Cortex of kidney (tissue), 1 donor: ENCODE measurements at places on chromosomes 12 and 14.

- DNase-seq: no peak
Observed at GRCh38 chr14:79947440-79948054, 263.8 kb downstream of the DIO2 start.

GRCh38 chr12:105369014-105369413 lies 38.5 kb downstream of the C12orf75 start:
- DNase-seq: no peak

DNA sequence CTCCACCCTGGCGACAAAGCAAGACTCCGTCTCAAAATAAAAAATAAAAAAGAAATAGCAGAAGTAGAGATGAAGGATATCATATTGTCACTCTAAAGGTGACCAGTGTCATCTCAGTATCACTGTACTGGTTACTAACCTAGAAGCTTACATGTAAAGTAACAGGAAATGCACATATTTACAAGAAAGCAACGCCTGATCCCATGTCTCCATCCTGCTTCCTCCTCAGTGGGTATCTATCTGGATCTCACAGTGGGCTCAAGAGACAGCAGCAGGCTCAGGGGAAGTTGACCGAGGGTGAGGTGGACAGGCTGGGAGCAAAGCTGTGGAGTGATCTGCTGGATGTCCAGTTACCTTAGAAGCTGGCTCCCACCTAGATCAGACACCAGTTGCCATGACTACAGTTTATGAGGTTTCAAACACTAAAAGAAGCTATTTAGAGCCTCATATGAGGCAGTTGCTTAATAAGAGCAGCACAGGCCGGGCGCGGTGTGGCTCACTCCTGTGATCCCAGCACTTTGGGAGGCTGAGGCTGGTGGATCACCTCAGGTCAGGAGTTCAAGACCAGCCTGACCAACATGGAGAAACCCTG lies 10.5 kb downstream of the MTRFR start:
- no peak for DNase-seq

DNA sequence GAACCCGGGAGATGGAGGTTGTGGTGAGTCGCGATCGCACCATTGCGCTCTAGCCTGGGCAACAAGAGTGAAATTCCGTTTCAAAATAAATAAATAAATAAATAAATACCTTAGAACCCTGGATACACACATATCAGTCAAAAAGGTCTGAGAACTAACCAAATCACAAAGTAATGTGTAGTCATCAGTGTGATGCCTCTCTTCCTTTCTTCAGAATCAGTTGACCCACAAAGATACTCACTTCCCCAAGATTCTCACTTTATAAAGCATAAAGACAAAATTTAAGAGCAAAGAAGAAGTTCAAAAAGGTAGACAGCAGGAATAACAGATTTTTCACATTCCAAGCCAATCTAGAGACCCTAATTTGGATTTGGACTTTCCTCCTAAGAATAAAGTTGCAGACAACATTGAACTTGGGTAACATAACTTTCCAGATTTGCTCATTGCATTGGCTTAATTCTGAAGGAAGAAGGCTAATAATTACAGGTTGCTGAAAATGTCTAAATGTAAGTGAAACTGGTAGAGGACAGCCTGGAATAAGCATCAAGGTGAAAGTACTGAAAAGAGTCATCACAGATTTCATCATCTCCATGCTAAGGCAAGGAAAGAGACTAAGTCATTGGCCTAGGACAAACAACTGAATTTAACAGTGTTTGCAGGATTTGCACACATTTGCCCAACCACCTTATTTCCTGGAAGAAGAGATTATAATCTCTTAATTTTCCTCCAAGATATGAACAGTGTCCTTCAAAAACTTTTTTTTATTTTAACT lies 17.4 kb downstream of the TMED10 start:
- DNase-seq: no peak

- no peak for DNase-seq
Observed at GRCh38 chr12:110932046-110932445, 11.7 kb upstream of the MYL2 start.

- DNase-seq: no peak
Observed at GRCh38 chr12:20257311-20257710, 111.0 kb upstream of the PDE3A start.

GRCh38 chr12:124861492-124861891 lies 2.2 kb downstream of the SCARB1 start:
- no peak for DNase-seq

GRCh38 chr14:68811171-68811570 lies 18.3 kb upstream of the ZFP36L1 start:
- no peak for DNase-seq

DNA sequence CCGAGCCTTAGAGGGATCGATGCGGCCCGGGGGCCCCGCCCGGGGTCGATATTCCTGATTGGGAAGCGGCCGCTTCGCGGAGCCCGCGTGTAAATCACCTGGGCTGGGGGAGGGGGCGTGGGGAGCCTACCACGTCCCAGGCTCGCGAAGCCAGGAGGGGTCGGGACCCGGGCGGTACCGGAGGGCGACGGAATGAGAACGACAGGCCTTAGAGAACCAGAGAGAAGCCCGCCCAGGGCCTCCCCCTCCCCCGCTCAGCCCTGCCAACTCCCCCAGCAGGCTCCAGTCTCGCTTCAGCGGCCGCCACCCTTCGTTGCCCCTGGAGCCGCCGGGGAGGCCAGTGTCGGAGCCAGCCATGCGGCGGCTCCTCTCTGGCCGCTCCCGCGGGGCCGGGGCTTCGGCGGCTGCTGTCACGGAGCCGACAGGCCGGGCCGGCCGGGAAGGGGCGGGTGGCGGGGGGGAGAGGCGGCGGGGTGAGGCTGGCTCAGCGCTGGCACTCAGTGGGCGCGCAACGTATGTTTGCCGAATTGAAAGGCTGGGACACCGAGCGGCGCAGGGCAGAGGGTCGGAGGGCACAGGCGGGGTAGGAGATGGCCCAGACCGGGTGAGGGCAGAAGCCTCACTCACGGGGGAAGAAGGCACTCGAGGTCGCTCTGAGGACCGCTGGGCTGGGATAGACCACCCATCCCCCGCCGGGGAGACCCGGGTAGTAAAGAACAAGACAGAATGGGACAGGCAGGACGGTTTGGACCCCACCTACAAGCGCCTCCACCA lies 1.4 kb upstream of the DNAJC22 start:
- no peak for DNase-seq

DNA sequence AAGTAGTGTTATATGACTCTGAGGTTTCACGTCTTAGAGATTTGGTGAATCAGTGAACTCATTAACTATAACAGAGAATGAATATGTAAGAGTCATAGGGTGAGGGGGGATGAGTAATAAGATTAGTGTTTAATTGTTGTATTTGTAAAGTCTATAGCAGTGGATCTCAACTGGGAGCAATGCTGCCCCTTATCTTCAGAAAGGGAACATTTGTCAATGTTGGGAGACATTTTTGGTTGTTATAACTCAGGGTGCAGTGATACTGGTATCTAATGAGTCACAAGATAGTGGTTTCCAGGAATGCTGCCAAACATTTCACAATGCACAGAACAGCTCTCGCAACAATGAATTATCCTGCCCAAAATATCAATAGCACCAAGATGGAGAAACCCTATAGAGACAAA lies 1193.7 kb downstream of the GALC start:
- DNase-seq: no peak

DNA sequence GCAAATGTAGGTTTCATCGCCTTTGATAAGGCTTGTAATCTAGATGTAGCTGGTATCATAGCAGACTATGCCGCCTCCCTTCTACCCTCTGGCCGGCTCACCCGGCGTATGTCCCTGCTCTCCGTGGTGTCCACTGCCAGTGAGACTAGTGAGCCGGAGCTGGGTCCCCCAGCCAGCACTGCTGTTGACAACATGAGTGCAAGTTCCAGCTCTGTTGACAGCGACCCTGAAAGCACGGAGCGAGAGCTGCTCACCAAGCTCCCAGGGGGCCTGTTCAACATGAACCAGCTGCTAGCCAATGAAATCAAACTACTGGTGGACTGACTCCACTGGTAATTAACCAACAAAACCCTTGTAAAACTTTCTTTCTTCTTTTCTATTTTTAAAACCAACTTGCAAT lies 49.0 kb upstream of the A2ML1 start:
- DNase-seq: no peak

- no peak for DNase-seq
Observed at GRCh38 chr12:51428256-51428655, 3.6 kb downstream of the SLC4A8 start.

GRCh38 chr14:70771781-70772212 lies 37.5 kb downstream of the MAP3K9 start:
- no peak for DNase-seq

DNA sequence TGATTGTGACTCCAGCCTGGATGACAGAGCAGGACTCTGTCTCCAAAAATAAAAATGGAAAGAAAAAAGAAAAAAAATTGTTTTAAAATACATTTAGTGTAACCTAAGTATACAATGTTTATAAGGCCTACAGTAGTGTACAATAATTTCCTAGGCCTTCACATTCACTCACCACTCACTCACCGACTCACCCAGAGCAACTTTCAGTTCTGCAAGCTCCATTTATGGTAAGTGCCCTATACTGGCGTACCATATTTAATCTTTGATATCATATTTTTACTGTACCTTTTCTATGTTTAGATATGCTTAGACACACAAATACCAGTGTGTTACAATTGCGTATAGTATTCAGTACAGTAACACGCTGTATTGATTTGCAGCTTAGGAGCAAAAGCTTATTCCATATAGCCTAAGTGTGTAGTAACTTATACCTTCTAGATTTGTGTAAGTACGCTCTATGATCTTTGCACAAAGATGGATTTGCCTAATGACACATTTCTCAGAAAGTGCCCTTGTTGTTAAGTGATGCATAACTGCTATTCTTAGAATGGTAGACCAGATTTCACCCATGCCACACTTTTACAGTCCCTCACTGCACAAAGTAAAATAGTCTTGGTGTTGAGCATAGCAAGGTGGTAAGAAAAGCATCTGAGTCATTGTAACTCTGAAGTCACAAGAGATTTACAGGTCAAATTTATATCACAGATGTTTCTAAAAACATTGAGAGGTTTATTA lies 151.9 kb downstream of the LRRK2 start:
- DNase-seq: no peak

DNA sequence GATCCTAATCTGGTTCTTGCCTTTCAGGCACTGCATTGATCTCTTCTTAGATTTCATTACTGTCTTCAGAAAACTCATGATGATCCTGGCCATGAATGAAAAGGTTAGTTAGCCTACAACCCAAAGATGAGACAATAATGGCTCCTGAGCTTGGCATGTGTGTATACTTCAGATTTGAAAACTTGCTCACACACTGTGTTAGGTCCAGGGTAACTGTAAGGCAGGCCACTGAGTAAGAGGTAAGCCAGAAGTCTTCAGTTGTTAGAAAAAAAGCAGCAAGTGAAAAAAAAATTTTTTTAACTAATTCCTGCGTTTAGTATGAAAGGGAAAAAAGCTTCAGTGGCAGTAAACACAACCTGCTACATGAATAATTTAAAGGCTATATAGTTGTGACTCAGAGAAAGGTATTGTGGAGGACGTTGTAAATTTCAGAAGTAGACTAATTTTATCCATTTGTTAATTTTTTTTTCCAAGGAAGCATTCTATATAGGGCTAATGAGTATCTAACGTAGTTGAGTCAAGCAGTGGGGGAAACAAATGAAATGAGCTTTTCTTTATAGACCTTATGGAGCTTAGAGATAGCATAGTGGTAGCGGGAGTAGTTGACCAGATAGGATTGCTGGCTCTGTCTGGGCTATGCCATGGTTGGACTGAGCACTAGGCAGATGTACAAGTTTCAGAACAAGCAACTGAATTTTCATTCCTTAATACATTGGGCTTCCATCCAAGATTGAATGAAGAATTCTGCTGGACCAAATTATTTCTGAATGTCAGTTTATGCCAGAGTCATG lies 20.5 kb downstream of the TMBIM6 start:
- no peak for DNase-seq

DNA sequence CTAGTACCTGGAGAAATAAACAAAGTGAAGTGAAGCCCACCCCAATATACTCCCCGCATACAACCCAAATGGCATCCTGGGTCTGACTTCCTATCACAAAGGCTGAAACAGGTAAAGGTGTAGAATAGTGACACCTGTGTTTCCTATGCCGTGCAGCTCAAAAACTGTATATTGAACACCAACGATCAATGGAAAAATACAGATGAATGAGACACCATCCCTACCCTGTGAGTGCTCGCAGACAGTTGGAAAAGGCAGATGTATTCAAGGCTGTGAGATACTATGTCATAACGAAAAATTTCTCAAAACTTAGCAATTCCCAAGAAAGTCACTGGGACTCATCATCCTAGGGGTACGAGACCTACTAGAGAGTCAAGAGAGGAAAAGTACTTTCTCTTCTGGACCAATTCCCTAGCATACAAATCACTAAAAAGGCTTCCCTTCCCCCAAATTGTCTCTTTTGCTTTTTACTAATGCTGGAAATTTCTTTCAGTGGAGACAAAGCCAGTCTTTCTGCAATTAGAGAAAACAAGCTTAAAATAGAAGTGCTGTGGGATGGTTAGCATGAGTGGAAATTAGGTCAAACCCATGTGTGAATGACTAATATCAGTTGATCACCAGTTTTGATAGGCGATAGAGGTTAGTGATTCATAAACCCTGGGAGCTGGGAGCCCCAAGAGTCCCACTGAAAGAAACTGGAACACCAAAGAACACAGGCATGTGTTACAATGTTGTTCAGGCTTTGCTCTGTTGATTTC lies 249.7 kb downstream of the SPTSSA start:
- no peak for DNase-seq

- no peak for DNase-seq
Observed at GRCh38 chr12:47554046-47554653, 151.7 kb downstream of the RPAP3 start.

DNA sequence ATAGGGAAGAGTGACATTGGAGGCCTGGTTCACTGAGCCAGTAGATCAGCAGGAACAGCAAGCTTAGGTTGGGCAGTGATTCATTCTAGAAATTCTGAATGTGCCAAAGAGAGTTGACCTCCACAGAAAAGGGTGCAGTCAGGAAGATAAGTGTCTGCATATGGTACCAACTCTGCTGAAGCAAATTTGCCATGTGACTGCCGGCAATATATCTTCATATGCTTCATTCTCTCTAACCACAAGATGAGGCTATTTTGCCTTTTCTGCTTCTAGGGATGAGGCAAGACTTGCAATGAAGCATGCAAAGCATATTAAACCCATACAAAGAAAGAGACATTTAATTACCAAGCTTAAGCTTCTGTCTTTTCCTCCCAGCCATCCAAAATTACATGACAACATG lies 13.6 kb downstream of the CCDC198 start:
- no peak for DNase-seq

DNA sequence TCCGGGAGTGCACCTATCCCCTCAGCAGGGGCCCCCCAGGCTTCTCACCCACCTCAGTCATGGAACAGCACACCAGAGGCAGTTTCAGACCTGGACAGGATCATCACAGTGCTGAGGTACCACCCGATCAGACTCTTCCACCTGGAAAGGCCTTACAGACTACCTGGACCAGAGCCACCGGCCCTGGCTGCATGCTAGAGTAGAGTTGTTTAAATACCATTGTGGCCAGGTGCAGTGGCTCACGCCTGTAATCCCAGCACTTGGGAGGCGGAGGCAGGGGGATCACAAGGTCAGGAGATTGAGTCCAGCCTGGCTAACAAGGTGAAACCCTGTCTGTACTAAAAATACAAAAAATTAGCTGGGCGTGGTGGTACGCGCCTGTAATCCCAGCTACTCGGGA lies 61.5 kb downstream of the TSPAN11 start:
- DNase-seq: no peak

GRCh38 chr12:84998341-84998740 lies 37.7 kb downstream of the TSPAN19 start:
- DNase-seq: no peak
